ENCODE measurements at places on chromosomes 7 and 10.

GRCh38 chr10:70274643-70275042 lies 9.2 kb downstream of the NPFFR1 start:
- no peak for DNase-seq

DNA sequence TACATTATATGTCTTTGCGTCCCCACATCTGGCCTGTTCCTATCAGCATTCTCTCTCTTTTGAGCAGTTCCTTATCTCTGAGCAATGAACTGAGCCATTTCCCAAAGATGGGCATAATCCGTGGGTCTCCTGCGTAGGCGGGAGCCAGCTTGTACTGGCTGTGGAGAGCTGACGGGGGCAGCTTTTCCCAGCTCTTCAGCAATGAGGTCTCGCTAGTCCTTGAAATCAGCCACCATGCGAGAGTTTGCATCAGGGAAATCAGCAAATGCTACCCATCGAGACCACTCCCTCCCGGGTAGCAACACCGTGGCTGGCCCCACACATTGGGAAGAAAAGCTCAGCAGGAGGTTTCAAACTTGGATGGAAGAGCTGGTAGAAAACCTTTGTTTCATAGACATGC lies 51.9 kb upstream of the FAM180A start:
- no peak for DNase-seq

GRCh38 chr10:92800134-92800733 lies 48.1 kb upstream of the EXOC6 start:
- DNase-seq: peak; percentile 12

- peak; percentile 37 for DNase-seq
Observed at GRCh38 chr7:55092186-55092974, 73.6 kb downstream of the EGFR start.

DNA sequence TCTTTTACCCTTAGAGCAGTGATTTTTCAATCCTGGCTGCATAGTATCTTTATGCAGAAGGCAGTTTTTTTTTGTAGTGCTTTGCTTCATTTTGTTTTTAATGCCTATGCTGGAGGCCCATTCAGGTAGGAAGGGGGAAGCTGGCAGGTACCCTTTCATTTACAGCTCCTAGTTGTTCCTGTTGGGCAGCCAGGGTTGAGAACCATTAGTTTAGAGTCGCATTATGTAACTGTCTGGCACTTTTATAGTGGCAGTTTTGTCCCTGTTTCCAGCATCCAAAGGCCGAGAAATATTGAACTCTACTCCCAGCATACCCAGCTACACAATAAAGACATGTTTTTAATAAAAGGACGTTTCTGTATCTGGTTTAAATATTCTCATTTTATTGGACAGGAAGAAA lies 110.6 kb downstream of the CCDC3 start:
- no peak for DNase-seq

GRCh38 chr10:104104418-104104817 lies 17.6 kb upstream of the SFR1 start:
- no peak for DNase-seq

DNA sequence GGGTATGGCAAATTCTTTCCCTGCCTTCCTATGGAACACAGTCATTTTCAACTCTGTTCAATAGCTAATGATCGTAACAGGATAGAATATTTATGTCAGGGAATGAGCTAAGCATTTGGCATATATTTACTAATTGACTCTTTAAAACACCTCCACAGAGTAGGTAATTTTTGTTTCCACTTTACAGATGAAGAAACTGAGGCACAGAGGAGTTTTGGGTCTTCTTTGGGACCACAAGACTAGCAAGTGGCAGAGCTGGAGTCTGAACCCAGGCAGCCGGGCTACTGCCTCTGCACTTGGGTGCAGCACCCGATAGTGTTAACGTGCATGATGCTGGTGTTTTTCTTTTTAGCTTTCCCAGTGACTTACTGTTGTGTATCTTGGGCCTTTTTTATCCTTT lies 384.0 kb downstream of the SFMBT2 start:
- no peak for DNase-seq

- no peak for DNase-seq
Observed at GRCh38 chr10:61990761-61991135, 89.2 kb downstream of the ARID5B start.

DNA sequence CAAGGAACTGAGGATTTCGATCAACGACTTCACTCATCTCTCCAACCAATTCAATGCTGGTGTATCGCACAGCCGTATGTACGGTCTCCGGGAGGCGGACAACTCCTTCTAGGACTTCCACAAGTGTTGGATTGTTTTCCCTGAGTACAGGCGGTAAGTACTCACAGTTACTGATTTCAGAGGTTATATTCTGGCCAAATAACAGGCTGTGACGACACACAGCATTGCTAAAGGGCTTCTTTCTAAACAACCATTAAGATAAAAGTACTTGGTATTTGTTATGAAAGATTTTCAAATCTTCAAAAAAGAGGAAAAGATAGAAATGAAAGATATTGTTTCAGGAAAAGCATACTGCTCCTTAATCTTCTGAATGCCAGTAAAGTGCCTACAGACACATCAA lies 52.2 kb downstream of the IRF5 start:
- no peak for DNase-seq

DNA sequence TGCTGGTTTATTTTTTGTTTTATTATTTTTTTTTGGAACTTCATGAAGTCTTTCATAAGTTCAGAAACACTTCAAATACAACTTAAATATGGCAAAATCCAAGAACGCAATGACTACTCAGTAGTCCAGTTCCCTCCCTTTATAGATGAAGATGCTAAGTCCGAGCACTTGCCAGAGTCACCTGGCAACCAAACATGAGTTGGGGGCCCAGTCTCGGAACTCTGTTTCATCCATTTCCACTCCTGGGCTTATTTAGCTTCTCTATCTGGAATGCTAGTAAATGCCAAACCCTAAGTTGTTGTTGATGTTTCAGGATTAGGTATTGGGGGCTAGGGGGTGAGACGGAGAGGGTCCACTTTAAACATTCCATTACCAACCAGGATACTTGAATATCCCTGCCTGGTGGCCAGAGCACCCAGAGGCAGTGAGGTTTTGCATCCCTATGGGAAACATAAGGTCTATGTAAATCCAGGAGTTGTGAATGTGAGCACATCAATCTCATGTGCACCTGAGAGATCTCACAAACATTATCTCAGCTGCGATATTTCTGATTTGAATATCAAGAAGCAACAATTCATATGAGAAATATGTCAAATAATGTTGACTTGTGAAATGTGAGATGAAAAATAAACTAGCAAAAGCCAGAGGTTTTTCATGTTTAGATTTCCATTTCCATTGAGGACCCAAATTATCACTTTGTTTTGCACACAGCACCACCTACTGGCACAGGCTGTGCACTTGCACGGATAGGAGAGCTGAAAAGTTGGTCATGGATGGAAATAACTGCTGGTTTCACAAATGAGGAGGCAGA lies 129.3 kb downstream of the PKD1L1 start:
- DNase-seq: peak; percentile 86

DNA sequence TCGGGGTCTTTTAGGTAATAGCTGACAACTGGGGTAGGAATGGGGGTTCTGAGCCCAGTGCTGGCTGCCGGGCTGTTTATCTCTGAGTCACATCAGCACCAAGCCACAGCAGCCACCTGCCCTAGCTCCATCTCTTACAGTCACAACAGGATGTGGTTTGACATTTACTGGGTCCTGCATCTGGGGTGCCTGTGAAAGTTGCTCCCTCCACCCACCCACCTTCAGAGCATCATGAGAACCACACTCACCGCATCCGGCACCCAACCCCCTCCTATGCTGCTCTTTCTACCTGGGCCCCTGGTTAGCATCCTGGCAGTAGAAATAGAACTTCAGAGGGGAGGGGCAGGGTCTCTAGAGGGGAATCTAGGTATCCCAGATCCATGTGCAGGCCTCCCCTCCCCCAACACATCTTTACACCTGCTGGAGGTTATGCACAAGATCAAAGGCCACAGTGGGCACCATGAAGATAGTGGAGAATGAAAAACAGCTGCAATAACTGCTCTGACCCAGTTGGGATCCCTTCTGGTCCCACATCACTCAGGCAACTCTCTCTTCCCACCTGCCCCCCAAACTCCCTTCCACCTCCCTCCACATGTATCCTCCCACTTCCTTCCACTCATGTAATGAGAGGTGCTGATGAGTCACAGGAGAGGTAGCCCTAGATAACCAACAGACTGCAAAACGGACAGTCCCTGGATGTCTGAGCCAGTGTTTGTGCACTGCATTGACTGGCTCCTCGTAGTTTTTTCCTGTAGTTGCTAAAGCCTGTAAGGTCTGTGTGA lies 38.2 kb downstream of the PRSS2 start:
- peak; percentile 17 for DNase-seq

DNA sequence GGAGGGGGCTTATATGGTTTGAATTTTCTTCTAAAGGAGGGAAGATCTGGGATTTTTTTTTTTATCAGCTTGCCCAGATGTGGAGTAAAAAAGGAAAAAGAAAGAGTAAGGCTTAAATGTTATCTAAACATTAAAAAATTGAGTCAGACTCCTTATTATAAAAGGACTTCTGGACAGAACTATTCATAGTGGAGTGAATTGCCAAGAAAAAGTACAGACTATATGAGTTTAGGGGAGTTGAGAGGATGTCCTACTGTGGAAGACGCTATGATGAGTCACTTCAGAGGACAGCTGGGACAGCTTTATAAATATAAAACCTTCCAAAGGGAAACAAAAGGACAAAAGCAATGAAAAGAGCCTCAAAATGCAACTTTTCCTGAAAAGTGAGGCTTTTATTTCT lies 73.0 kb downstream of the TFPI2 start:
- no peak for DNase-seq

DNA sequence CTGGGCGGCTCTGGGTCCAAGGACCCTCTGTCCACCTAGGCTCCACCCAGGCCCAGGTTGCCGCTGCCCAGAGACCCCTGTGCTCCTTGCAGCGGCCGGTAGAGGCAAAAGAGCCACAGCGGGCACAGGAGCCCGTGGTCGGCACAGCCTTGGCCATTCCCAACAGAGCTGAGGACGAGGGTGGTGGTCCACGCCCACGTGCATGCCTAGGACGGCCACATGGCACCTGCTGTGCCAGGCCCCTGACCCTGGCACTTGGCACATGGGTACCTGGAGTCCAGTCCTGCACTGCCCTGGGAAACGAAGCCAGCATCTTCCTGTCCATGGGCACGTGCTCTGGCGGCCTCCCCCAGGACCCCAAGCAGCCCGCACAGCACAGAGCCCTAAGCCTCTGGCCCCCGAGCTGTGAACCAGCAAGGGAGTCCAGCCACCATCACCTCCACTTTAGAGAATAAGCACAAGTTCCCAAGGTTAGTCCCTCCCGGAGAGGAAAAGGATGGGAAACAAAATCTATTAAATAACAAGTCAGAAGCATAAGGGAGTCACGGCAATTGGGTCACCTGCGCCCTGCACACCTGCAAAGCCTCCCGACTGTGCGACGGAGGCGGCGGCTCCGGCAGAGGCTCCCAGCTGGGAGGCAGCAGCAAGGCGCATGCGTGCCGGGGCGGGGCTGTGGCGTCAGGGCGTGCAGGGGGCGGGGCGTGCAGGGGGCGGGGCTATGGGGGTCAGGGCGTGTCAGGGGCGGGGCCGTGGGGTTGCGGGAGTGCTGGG lies 59.1 kb downstream of the STK32C start:
- DNase-seq: peak; percentile 35

DNA sequence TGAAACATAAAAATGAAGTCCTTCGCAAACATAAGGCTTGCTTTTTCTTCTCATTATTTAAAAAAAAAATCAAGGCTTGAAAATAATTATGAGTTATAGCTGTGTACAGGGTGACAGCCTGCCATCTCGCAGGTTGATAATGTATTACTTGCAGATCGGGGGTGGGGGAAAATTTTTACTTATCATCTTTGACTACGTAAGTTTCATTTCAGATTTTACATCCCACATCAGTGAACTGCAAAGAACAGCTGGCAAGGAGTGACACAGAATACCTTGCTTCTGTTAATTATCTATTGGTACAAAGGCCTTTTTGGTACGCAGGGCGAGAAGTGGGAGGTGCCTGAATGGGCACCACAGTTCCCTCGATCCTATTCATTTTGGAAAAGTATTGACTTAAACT lies 59.0 kb downstream of the INSYN2A start:
- DNase-seq: no peak

GRCh38 chr7:12386313-12386740 lies 17.3 kb downstream of the VWDE start:
- no peak for DNase-seq

DNA sequence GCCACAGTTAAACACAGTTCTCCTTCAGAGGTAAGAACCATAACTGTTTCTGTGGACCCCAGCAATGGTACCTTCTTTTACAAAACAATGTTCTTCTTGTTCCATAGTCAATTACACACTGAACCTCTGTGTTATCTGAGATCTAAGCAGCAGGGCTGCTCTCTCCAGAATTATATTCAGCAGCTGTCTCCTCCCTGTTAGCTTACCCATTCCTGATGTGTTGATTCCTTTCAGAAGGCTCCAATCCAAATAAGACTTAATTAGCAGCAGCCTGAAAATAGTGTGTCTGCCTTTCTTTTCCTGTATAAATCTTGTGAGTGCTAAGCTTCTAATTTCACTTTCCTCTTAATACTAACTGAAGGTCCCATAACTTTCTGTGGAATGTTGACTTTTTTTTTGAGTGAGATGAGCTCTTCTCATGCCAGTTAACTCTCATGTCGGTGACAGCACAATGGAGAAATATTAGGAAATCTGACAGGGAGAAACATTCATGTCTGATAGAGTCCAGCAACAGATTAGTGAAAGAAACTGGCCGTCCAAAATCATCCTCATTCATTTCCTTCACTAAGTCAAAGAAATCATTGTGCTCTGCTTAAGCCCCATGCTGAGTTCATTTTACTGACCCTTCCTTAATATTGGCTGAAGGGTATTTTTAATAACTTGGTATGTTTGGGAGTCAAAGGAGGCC lies 226.5 kb downstream of the PRKG1 start:
- DNase-seq: no peak

- DNase-seq: no peak
Observed at GRCh38 chr7:93409324-93409723, 165.2 kb downstream of the CALCR start.

DNA sequence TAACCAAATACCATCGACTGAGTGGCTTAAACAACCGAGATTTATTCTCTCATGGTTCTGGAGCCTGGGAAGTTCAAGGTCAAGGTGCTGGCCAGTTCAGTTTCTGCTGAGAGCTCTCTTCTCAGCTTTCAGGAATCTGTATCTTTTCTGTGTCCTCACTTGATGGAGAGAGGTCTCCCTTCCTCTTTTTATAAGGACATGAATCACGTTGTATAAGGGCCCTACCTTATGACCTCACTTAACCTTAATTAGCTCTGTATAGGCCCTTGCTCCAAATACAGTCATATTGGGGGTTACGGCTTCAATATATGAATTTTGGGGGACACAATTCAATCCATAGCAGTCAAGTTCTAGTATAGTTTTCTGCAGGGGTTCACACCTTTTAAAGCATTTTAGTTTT lies 135.2 kb upstream of the ADO start:
- no peak for DNase-seq

GRCh38 chr7:40580776-40581175 lies 446.0 kb downstream of the SUGCT start:
- no peak for DNase-seq

Measured in thyroid gland (tissue), 4 donors.